ENCODE measurements at places on chromosomes 5 and 9. TPM values are rescaled to one million over a fixed set of nuclear protein-coding genes. Genes with fewer than 3 reads are reported as not detected.

SURF1 gene
- 30.6 TPM for polyA plus RNA-seq

SUSD1 gene
- 9.7 TPM for polyA plus RNA-seq

FGF1 gene
- 10.6 TPM for polyA plus RNA-seq

PKD2L2 gene
- 0.83 TPM for polyA plus RNA-seq
